Fibroblast of skin of left quadriceps (primary cell): ENCODE measurements at places on chromosomes 11 and 22.

- DNase-seq, result no peak
Observed at GRCh38 chr11:126702987-126703386, 297.6 kb downstream of the KIRREL3 start.

DNA sequence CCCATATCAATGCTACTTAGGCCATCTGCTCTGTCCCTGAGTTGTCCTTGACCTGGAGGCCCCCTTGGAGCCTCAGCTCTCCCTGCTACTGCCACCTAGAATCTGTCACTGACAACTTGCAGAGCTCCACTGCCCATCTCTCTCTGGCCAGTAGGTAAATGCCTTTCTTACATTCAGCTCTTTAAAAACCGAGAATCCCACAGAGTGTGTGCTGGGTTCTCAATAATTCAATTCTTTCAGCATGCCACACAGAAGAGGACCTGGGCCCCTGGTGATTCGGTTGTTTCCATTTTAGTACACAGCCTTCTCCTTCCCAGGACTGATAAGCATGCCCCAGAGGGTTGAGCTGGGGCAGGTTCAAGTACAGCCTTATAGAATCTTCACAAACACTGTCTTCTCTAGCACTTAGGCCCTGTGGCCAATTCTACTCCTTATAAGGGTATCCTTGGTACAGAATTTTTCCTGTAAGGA, 22.0 kb upstream of the IPO7 start:
- peak; percentile 35 for DNase-seq

- DNase-seq, result no peak
Observed at GRCh38 chr22:45960477-45961386, 16.2 kb downstream of the WNT7B start.

GRCh38 chr11:76745561-76746207, 37.5 kb upstream of the TSKU start:
- no peak for DNase-seq

GRCh38 chr11:119673052-119673758, 55.8 kb downstream of the NECTIN1 start:
- no peak for DNase-seq

GRCh38 chr22:31899669-31900068, 44.7 kb upstream of the YWHAH start:
- DNase-seq, result no peak

DNA sequence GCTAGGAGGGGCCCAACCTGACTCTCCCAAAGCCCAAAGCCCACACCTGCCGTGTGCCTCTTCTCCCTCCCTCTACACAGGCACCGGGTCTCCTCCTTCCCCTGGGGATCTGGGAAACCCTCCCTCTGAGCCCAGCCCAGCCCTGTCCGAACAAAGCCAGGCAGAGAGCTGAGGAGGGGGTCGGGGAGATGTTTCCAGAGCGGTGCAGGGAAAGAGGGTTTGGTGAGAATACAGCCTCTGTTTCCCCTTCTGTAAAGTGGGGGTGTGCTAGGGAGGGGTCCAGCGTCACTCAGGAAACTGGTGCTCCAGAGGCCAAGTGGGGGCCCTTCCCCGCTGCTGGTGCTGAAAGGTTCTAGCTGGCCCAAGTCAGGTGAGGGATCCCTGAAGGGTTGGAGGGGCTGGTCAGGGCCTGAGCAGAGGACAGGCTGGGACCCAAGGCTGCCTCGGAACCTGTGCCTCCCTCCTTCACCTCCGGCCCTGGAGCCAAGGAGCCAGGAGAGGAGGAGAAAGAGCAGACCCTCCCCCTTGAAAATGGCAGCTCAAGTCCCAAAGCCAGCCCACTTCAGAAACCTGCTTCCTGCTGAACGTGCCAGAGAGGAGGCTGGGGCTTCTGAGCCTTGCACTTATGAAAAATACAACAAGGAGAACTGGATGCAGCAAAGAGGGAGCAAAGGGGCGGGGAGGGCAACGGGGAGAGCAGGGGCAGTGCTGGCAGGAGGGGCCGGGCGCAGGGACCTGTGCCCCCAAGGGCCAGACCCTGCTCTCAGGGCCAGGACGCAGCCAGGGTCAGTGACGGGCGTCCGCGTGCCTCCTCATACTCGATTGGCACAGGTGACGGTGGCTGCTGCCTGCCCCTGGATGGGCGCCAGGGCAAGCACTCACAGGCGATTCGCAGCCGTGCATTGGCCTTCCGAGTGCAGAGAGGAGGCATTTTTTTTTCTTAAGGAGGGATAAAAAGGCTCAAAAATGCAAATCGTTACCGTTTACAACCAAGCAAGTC, 43.2 kb downstream of the MACROD1 start:
- DNase-seq, result no peak

GRCh38 chr22:32448980-32449379, 15.3 kb downstream of the BPIFC start:
- DNase-seq, result no peak

- no peak for DNase-seq
Observed at GRCh38 chr22:21741790-21742189, 6.2 kb upstream of the YPEL1 start.

- no peak for DNase-seq
Observed at GRCh38 chr22:41870786-41871185, 37.9 kb downstream of the SREBF2 start.

GRCh38 chr11:61345954-61346843, 13.2 kb downstream of the TKFC start:
- DNase-seq, result no peak

DNA sequence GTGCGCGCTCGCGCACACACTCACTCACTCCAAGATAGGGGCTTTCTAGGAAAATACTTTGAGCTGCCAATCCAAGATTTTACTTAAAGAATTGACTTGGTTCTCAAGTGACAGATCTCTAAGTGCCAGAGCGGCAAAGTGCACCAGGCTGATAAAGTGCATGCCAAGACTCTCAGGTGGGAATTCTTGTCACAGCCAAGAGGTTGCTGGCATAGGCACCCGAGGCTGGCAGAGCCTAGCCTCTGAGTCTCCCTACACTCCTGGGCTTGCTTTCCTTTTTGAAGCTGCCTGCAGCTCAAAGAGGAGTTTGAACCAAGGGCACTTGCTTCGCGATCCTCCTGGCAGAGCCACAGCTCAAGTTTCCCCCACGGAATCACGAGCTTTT, 2.5 kb upstream of the ADM start:
- no peak for DNase-seq

GRCh38 chr11:65479184-65480145, 19.4 kb upstream of the MALAT1 start:
- peak; percentile 52 for DNase-seq

- no peak for DNase-seq
Observed at GRCh38 chr22:22882033-22882717, 5.4 kb upstream of the IGLL5 start.

DNA sequence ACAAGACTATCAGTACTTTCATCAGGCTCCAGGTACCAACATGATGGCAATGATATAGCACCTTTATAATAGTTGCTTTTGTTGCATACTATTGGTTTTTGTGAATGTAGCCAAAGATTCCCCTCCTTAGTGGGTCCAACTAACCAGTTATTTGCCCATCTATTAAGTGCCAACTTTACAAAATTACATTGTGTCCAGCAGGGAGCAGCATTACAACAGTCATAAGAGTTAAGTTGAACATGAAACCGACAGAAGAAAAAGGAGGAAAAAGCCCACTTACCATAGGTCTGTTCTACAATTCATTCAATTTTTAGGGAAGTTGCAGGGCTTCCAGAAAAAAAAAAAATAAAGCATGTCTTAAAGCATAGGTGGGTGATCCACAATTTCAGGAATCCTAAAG, 21.6 kb downstream of the IMMP1L start:
- peak; percentile 34 for DNase-seq

DNA sequence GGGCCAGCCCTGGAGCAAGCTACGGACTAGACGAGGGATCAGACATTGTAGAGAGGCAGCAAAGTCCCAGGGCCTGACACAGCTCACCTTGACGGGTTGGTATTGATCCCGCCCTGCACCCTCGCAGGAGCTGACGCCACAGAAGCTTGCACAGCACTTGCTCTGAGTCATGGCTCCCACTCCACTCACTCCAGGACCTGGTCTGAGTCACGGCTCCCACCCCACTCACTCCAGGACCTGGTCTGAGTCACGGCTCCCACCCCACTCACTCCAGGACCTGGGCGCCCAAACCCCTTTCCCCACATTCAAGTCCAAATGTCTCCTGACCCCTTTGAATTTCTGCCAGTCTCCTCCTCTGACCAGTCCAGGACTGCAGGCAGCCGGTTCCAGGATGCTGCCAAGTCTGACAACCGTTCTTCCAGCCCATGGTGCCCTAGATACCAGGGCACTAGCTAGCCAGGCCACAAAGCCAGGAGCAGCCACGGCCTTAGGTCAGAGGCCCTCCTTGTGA, 6.0 kb upstream of the PNPLA5 start:
- DNase-seq, result no peak

DNA sequence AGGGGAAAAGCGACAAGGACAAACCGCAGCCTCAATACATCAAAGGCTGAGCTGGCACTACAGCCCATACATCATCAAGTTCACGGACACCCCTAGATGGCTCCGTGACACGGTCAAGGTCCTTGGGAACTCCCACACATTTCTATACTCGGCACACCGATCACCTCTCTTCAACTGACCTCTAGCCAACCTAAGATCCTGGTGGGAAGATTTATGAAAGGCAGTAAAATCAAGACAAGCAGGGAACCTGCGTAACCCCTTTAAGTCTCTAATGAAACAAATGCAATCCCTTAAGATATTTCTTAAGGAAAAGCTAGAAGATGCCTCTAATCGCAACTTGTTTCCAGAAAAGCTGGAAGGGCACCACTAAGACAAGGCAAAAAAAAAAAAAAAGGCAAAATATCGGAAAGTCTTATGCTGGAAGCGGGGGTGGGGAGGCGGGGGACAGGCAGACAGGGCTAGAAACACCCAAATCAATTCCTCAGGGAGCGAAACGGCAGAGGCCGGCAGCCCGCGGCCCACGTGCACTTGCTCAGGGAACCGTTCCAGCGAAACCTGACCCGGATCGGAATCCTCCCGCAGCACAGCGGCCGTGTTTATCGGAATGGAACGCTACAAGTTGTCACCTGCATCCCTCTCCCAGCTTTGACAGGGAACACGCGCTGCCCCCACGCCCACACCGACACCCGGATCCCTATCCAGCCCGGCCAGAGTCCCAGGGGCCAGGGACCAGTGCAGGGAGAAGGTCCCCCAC, 1.4 kb downstream of the ARHGAP20 start:
- DNase-seq, result no peak

DNA sequence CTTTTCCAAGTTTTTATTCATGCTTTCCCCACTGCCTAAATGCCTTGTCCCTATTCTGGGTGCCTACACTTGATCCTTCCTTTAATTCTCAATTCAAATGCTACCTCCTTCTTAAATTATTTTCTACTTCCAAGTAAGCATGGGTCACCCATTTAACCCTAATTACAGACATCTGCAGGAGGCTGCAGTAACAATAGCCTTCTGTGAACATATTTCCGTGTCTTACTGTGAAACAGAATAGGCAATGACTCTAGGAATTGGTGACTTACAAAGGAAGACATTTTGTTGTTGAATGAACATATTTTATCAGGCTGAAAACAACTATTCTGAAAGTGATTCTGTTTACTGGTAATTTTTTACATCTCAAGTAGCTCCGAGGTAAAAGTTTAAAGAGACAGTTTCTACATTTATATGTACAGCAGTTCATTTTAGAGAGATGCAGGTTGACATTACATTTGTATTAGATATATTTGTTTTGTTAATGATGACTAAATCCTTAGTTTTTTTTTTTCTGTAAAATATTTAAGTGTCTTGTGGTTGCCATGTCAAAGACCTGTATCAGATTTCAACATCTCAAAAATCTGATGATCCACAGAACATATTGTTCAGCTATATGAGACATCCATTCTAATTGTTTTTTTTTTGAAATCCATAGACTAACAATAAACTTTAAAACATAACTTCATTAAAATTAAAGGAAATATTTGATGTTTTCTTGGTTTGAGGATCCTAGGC, 316.8 kb downstream of the CASP12 start:
- no peak for DNase-seq

DNA sequence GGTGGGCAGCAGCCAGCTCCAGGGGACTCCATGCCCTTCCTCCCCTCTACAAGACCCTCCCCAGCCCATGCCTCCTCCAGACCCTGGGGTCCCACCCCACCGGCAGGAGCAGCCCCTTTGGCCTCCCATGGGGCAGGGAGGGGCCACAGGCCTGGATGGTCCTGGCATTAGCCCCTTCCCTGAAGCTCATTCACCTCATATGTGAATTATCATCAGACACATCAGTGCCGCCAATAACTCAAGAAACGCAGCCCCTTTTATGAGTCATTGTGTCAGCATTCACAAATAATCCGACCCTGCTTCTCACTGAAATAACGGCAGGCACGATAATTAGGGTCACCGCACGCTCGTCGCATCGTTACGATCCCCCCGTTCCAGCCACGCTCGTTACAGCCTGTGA, 124.2 kb downstream of the BRD1 start:
- no peak for DNase-seq

- no peak for DNase-seq
Observed at GRCh38 chr11:9753021-9753420, 89.1 kb downstream of the SWAP70 start.

DNA sequence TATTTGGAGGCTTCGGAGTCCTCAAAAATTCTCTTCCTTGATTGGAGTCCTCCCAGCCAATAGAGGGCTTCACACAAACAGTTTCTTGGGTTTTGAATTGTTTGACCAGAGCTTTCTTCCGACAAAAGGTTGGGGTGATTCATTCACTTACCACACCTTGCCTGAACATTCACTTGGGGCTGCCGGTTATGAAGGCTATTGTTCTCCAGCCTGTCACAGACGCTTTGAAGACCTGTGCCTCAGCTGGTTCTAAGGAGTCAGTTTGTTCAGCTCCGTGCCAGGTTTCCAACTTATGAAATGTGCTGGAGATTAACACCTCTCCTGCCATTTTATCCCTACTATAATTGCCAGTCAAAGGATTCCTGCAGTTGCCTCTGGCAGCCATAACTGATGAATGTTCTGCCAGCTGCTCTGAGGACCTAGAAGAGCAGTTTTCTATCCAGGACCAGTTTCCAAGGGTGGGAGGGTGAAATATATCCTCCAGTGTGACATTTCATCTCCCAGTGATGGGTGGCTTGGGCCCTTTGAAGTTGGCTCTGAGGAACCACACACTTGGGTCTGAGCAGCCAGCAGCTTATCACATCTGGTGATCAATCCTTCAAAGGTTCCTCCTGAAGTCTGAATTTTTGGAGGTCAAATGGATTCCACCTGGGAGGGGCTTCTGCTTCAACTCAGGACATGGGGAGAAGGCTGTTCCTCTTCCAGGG, 31.4 kb downstream of the LIMK2 start:
- no peak for DNase-seq

DNA sequence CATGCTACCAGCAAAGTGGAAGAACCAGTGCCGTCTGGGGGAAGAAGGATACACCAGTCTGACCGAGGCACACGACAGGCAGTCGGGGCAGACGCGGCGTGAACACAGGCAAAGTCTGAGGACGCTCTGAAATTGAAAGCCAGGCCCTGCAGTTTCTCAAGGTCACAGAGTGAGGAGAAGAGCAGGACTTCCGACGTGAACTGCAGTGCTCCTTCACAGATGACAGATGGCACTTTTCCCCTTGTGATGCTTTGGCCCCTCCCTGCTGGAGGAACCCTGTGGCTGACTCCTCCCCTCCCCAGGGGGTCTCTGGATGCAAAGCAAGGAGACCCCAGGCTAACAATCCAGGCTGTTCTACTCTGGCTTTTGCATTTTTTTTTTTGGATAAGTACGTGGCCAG, 19.6 kb upstream of the JAM3 start:
- no peak for DNase-seq

GRCh38 chr22:24994070-24994763, 41.7 kb downstream of the KIAA1671 start:
- no peak for DNase-seq
